Stimulated activated CD8-positive, alpha-beta memory T cell treated with anti-CD3 and anti-CD28 coated beads, Interleukin-4, amount 100 ng/mL, for 24 hours (primary cell): ENCODE measurements at places on chromosomes 2 and 18.

DNA sequence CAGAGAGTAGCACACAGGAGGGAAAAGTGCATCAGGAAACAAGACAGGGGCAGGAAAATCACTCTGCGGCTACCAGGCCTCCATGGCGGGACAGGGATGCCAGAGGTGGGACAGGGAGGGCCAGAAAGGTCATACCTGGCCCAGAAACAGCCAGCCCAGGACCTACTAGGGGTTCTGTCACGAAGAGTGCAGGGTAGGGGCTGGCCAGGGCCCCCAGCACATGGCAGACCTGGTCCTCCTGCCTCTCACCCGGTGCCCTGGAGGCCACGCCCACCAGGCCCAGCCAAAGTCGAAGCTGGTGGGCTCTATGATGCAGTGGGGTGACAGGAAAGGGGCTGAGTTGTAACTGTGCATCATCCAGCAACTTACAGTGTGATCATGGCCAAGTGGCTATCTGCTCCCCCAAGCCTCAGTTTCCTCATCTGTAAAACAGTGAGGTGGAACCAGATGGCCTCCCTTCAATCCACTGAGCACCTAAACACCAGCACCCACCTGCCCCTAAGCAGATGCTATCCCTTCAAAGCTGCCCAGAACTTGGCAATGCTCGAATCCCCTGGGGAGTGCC lies 10.6 kb downstream of the CYP26B1 start:
- no peak for DNase-seq

- DNase-seq = no peak
Observed at GRCh38 chr2:14614017-14614416, 18.5 kb upstream of the LRATD1 start.

- no peak for DNase-seq
Observed at GRCh38 chr2:224577541-224577940, 7.6 kb downstream of the CUL3 start.

DNA sequence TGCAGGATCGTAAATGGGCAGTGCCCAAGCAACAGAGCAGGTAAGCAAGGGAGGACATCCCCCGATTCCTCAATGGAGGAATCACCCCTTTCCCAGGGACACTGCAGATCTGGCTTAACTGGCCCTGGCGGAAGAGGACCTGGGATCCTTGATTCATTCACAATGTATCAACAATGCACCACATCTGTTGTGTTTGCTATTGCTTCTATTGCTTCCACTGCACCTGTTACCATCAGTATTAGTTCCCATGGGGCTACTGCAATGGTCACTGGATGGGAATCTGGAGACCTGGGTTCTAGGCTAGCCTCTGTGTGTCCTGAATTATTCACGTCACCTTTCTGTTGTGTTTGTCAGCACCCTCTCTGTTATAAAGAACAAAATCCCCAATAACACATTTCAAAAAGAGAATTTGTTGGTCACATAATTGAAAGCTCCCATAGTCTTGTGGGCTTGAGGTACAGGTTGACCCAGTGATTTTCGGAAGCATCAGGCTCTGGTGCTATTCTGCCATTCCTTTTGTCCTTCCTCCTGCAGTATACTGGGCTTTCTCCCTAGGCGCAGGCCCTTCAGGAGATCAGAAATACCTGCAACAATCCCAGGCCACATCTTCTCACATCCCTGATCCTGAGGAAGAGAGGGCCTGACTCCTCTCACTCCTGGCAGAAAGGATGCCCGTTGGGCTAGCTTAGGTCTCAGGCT lies 193.5 kb upstream of the GLI2 start:
- no peak for DNase-seq

DNA sequence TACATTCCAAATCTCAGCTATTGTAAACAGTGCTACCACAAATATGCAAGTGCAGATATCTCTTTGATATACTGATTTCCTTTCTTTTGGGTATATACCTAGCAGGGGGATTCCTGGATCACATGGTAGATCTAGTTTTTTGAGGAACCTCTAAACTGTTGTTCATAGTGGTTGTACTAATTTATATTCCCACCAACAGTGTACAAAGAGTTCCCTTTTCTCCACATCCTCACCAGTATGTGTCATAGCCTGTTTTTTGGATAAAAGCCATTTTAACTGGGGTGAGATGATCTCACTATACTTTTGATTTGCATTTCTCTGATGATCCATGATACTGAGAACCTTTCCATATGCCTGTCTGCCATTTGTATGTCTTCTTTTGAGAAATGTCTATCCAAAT lies 6.3 kb upstream of the CCNT2 start:
- no peak for DNase-seq

GRCh38 chr2:1581965-1582625 lies 162.2 kb downstream of the PXDN start:
- DNase-seq = no peak

GRCh38 chr2:217258170-217258569 lies 398.3 kb upstream of the TNP1 start:
- DNase-seq = no peak

DNA sequence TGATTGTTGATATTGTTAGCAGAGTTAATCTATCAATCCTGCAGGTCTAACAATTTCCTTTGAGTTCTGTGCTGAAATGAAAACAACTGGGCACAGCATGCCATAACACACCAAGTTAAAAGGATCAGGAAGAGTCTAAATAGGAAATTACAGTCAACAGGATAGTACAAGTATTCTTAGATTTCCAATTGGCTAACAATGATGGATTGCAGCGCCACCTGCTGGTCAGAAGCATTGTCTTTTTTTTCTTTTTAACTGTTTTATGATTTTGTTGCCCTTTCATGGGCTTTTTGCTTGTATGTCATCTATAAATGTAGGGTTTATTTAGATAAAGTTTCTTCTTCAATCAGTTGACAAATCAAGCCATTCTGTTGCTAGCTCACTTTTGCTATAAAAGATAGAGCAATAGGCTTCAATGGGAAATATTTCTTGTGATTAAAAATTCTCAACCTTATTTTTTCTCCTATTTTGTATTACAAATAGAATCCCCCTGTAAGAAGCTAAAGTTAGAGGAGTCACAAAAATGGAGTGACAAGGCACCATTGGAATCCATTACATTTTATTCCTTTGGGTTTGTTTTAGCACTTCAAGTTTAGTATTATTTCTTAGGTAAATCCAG lies 40.8 kb upstream of the RPRM start:
- DNase-seq = peak; percentile 25

DNA sequence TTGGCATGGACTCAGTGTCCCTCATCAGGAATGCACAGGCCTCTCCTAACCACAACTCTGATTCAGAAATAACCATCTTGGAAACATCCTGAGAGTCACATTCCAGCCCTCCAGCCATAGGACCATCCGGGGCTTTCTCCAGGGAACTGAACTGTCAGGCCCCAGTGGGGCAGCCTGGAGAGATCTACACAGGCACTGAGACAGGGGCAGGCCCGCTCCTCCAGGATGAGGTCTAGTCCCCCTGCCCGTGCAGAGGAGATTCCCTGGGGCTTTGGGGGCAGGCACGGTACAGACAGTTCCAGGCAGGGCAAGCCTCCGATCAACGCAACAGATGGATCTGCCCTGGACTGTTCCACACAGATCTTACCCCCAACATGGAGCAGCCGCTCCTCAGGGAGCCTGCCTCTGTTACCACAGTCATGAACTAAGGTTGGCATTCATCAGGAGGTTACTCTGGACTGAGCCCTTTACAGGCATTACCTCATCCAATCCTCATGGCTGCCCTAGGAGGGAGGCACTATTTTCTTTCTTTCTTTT lies 12.0 kb downstream of the KCNK3 start:
- DNase-seq = no peak

GRCh38 chr18:2411381-2411960 lies 159.8 kb downstream of the METTL4 start:
- no peak for DNase-seq

DNA sequence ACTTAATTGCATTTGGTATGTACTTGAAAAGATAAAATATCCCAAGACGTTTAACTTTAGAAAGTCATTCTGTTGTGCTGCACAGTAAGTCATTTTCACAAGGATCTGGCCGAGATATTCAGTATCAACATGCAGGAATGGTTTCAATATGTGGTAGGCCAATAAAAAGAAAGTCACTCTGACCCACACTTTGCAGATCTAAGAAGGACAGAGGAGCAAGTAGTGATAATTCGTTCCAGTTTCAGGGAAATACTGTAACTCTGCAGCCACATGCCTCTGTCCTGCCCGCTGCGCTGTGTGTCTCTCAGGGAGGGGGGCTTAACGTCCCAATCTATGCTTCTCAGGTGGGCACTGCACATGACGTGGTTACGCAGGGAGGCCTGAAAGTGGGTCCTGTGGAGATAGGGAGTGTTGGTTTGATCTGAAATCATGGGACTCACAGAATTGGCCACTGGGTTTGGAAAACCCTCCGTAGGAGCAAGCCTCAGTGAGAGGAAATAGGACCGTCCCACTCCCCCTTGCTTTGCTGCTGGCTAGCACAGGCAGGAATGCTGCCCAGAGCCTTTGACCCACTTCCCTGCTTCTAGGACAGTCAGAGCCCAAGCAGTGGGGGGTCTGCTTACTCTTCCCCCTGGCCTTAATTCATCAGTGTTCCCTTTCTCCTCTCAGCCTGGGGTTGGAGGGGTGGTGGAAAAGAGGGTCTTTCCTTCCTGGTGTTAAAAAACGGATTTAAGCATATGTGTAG lies 314.7 kb upstream of the SPRED2 start:
- DNase-seq = no peak
